Right forelimb (tissue), 1 donor: ENCODE measurements at places on chromosomes 12 and 14.

GRCh38 chr12:55065535-55065934 is 45.8 kb downstream of the NEUROD4 start:
- DNase-seq, result no peak

- DNase-seq, result peak; percentile 6
Measured at GRCh38 chr12:5497329-5498053, 65.6 kb downstream of the NTF3 start.

DNA sequence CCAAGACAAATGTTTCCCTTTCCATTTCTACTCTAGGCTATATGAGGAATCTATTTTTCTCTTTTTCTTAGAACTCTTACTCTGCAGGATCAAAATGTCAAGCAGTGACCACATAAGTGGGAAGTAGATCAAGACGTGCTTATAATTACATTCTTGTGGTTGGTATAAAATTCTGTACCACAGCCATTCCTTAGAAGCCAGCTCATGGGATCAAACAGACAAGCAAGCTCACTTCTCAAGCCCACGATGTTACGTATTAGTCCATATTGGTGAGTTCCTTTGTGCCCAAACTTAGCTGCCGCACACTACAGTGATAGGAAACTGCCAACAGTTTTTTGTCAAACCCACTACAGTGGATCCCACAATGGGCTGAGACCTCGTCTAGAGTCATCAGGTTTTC is 53.4 kb downstream of the IFNG start:
- no peak for DNase-seq

- no peak for DNase-seq
Measured at GRCh38 chr14:58598028-58598803, 39.5 kb upstream of the DACT1 start.

- no peak for DNase-seq
Measured at GRCh38 chr12:68568922-68569569, 41.7 kb upstream of the RAP1B start.

- DNase-seq, result no peak
Measured at GRCh38 chr12:120425797-120426196, 12.1 kb upstream of the COX6A1 start.

DNA sequence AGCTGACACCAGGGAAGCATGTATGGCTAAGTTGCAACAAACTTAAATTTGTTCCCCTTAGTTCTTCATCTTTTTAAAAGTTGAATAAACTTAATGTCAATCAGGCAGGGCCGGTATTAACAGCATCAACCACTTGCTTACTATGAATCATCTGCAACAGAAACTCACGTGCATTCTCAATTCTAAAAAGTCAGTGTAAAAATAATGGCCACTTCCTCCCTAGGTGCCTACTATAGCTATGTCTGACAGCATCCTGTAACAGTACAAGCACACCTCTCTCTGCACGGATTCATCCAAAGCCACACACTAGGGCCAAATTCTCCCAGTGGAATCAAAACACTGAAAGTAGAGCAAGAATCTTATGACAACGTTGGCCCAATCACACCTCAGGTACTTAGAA is 48.6 kb downstream of the PPP1R36 start:
- no peak for DNase-seq

DNA sequence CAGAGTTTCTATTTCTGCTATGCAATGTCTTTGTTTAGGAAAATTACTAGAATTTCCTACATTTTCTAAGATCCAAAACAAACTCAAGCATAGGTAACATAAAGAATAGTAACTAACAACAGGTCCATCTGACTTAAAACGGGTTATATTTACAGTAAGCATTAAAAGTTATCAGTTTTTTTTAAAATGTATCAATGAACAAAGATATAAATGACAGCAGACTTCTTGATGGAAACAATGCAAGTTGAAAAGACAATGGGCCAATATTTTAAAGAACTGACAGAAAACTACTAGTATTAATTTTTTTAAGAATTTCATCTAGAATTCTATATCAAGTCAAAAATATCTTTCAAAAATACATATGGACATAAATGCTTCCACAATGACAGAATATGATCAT is 367.1 kb upstream of the MGAT4C start:
- DNase-seq, result no peak

DNA sequence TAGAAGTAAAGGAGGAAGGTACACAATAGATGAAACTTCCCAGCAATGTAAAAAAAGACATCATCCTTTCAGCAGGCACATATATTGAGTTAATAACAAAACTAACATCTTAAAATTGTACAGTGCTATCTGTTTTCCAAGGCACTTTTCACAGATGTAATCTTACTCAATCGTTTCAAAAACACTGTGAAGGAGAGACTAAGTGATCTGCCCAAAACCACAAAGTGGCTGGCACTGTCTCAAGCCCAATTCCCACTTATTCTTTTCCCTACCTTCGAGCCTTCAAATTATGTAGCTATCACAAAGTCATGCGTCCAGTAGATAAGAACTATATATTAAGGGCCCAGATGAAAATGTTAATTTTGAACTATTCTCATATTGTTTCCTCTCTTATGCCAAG is 193.6 kb upstream of the RASSF8 start:
- DNase-seq, result no peak

DNA sequence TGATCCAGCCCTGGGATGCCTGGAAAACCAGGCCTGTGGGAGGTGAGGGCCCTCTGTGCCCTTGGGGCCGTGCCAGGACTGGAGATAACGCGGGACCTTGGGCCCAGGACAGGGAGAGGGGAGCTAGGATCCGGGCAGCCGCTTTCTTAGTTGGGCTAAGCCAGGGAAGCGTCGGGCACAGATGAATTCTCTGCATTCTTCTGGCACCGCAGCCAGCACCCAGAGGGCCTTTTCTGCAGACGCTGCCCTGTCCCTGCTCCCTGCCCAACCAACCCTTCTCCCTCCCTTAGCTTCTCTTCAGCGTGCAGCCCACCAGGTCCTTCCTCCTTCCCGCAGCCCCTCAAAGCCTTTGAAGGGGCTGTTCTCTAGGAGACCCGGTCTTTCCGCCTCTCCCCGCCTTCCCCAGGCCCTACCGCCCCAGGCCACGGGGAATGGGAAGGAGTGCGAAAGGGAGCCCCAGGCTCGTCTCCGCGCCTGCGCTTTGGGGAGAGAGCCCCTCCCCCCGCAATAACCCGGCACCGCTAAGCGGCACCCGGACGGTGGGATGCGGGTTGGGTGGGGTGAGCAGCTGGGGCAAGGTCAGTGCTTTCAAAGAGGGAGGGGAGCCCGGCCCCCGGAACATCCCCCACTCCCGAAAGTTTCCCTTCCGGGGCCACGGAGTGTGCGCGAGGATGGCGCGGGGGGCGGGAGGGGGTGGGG is 663 bp downstream of the NCKAP5L start:
- DNase-seq, result peak; percentile 85

DNA sequence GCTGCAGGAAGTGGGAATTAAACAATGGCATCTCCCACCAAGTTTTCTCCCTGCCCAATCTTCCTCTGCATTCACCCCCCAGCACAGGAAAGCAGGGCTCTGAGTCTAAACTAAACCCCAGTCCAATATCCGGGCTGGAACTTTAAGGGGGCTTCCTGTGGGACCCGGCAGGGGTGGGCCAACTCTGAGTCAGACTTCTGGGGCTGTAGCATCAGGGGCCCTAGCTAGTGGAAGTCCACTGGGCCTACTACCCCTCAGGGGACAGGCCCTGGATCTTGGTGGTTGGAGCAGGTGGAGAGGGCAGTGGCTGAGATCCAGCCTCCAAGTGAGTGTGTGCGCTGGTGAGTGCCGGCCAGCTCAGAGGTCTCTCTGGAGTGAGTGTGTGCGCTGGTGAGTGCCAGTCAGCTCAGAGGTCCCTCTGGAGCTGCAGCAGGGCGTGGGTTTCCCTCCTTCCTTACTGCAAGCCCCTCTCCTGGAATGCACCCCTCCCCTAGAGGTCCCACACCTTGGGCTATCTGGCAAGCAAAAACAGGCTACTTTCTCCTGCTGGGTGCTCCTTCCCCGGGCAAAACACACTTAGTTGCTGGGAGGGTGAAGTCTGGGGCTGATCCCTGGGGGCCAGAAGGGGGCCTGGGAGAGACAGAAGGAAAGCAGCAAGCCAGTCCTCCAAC is 5.6 kb upstream of the LHX5 start:
- DNase-seq, result no peak

- DNase-seq, result no peak
Measured at GRCh38 chr12:50120521-50120920, 8.5 kb downstream of the COX14 start.
